ENCODE measurements at places on chromosomes 5 and 9. TPM values are rescaled to one million over a fixed set of nuclear protein-coding genes. Genes with fewer than 3 reads are reported as not detected.

FOXD4L4 gene
- total RNA-seq = 0.13 TPM

LRRC19 gene
- total RNA-seq = not detected

PTRH1 gene
- total RNA-seq = 22.7 TPM

WNK2 gene
- 6.0 TPM for total RNA-seq

SHOC1 gene
- not detected for total RNA-seq

LHX3 gene
- 0.08 TPM for total RNA-seq

TRPM3 gene
- not detected for total RNA-seq

KLF9 gene
- total RNA-seq = 3.7 TPM

NOXA1 gene
- 1.6 TPM for total RNA-seq

QSOX2 gene
- 26.8 TPM for total RNA-seq

ABLIM3 gene
- 23.7 TPM for total RNA-seq

GPX3 gene
- 17.7 TPM for total RNA-seq

MSX2 gene
- total RNA-seq = 4.9 TPM

TUSC1 gene
- total RNA-seq = 7.0 TPM

ZDHHC11 gene
- 15.8 TPM for total RNA-seq

MCTP1 gene
- 9.5 TPM for total RNA-seq

THBS4 gene
- 0.06 TPM for total RNA-seq

C9orf50 gene
- not detected for total RNA-seq

NR3C1 gene
- 24.7 TPM for total RNA-seq

IL5 gene
- not detected for total RNA-seq

RAPGEF6 gene
- 10.9 TPM for total RNA-seq

GPR151 gene
- total RNA-seq = not detected

ASPN gene
- not detected for total RNA-seq

All from A549 treated with AZD2906 at 1 μM for 4 hours (cell line).